ENCODE measurements at places on chromosomes 6 and 20.

DNA sequence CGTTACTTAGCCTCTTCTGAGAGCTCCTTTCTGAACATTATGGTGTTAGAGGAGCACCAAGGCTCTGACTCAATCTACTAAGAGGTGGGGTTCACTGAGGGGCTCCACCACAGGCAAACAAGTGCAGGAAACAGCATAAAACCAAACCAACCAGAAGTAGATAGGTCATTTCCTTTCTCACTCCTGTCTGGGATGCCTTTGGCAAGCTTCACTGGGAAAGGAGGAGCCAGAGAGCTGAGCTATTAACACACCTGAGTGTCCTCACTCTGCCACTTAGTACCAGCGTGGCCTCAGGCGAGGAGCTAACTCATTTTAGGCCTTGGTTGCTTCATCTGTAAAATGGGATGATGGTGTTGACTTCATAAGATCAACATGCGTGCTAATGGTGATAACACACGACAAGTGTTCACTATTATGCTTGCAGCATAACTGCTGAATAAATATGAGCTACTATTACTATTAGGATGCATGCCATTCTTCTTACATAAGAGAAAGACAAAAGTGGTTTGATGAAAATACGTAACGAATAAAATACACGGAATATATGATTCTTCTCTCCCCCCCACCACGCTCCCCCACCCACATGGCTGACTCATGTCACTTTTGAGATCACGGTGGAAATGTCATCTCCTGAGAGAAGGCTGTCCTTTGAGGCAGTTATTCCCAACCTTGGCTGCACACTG lies 185.4 kb downstream of the BCAS1 start:
- DNase-seq = no peak

GRCh38 chr6:107578642-107579341 lies 88.9 kb downstream of the SOBP start:
- peak; percentile 38 for DNase-seq

- DNase-seq = no peak
These were observed 92.7 kb upstream of the ARMC2 start for GRCh38 chr6:108755257-108756240.

DNA sequence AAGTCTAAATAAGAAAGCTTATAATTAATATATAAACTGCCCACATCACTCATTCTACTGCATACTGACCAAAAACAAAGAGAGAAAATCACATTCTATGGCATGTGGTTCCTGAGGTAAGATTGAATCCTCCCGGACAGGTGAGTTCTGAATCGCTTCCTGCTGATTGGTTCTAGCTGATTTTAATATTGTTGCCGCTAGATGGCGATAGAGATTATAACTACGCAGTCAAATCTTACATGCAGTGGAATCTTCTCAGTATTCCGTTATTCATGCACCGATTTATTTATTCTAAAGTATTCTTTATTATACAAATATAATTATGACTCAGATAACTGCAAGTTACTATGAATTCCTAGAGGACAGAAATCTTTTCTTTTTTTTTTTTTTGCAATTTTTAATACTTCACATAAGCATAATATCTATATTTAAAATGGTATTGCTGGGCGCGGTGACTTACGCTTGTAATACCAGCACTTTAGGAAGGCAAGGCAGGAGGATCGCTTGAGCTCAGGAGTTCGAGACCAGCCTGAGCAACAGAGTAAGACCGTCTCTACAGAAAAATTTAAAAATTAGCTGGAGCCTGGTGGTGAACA lies 24.2 kb upstream of the TMX4 start:
- DNase-seq = peak; percentile 69

GRCh38 chr6:144364208-144364720 lies 79.1 kb downstream of the UTRN start:
- DNase-seq = no peak

- DNase-seq = no peak
These were observed 7.2 kb upstream of the PCIF1 start for GRCh38 chr20:45927071-45927878.

- DNase-seq = no peak
These were observed 2.0 kb downstream of the SEMG2 start for GRCh38 chr20:45223136-45223535.

DNA sequence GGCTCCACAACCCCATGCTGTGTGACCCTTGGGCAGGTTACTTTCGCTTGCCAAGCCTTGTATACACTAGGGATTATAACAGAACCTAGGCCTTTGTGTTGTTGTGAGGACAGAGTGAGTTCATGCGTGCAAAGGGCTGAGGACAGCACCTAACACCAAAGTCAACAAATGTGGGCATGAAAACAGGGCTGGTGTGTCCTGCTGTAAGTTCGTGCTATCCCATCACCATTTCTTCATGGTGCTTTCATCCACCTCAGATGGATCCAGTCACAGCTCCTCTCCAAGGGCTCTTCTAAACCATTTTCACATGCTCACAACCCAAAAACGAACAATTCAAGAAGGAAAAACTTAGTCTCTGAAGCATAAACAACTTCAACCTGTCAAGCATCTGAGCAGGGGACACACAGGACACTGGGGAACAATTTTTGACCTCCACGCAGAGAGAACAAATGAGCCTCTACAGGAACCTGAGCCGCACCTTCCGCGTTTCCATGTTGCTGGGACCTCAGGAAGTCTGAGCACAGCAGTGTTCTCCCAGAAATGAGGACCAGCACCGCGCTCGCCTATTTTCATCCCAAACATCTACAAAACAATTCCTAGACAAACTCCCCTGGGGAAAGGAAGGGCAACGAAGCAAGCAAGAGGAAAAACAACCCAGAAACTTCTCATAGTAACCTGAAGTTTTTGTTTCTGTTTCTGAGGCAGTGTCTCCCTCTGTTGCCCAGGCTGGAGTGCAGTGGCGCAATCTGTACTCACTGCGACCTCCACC lies 3.1 kb downstream of the LRP11 start:
- no peak for DNase-seq

- no peak for DNase-seq
These were observed 74.1 kb upstream of the SLC4A11 start for GRCh38 chr20:3312940-3313682.

DNA sequence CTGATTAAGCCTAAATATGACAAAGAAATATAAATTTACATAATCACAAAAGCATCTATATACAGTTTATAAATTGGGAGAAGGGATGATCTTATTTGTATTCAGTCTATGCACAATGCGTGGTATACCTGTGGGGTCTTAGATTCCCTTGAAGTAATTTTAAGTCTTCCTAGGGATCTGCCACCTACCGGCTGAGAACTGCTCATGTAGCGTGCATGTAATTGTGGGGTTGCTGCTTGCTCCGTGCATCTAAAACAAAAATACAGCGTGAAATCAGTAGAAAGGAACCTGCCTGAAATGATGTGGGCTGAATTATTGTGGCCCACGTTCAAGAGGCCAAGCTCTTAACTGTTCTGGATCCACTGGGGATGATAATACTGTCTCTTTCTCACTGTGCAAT lies 187.3 kb downstream of the MBOAT1 start:
- no peak for DNase-seq

GRCh38 chr6:36120979-36121786 lies 9.1 kb upstream of the MAPK13 start:
- DNase-seq = no peak

- no peak for DNase-seq
These were observed 139.3 kb downstream of the UNC5CL start for GRCh38 chr6:40899684-40900155.

DNA sequence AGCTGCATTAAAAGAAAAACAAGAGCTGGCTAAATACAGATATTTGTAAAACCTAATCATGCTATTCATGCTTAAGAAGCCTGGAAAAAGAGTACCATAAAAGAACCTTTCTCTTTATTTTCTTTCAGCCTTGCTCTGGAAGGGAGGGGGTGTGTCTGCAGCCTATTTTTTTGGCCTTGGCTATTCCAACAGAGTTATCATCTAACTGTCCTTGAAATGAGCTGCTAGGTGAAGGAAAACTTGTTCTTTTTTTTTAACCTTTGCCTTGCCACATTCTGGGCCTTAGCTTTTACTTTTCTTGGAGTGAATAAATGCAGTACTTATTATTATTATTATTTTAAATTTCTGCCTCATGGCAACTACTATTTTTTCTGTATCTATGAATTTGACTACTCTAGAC lies 224.9 kb upstream of the SYNCRIP start:
- peak; percentile 25 for DNase-seq

DNA sequence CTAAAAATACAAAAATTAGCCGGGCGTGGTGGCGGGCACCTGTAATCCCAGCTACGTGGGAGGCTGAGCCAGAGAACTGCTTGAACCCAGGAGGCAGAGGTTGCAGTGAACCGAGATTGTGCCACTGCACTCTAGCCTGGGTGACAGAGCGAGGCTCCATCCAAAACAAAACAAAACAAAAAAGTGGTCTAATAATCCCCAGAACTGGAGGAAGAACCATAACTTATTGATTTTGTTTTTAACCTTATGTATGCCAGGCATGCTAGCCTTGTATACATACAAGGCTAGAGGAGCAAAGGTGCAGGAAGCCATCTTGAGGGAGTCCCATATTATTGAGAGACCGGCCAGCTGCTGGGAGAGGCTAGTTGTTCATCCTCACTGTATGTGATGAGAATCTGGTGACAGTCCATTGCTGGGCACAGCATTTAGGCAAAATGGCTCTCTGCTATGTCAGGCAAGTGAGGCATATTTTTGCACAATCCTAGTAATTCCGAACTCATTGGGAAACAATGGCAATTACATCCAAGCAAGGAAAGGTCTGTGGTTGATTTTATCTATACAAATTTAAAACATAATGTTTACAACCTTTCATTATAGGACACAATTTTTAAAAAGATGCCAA lies 18.0 kb downstream of the HFE start:
- no peak for DNase-seq

DNA sequence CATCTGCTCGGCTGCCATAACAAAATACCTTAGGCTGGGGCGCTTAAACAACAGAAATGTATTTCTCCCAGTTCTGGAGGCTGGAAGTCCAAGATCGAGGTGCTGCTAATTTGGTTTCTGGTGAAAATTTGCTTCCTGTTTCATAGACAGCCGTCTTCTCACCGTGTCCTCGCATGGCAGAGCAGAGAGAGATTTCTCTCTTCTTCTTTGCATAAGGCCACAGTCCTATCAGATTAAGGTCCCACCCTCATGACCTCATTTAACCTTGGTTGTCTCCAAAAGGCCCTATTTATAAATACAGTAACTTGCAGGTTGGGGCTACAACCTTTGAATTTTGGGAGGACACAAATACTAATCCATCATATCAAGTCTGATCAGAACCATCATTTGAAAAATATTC lies 544.3 kb downstream of the KIF16B start:
- no peak for DNase-seq

- no peak for DNase-seq
These were observed 128.0 kb downstream of the INSM1 start for GRCh38 chr20:20495729-20496503.

GRCh38 chr20:4465855-4466545 lies 255.7 kb upstream of the PRND start:
- no peak for DNase-seq

DNA sequence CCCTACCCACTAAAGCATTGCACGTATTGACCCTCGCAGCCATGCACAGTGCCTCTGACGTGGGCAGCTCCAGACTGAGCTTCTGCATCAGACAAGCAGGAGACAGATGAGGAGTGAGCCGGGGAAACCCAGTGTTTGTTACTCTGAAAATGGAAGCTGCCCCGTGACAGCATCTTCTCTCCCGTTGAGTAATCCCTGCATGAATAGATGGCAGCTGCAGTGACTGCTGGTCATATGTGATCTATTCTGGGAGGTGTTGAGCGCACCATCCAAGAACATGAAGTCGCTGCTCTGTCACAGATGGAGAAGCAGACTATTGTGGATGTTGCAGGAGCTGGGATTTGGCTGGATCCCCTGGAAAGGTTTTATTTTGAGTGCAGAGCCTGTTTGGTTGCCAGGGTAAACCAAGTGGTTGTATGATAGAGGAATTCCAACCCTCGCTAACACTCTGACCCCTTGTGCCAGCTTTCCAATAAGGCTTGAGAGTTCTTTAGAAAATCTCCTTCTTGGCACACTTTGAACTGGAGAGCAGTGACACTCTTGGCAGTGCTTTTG lies 242.2 kb downstream of the NRN1 start:
- no peak for DNase-seq

GRCh38 chr6:129645106-129645829 lies 64.7 kb downstream of the ARHGAP18 start:
- no peak for DNase-seq

- no peak for DNase-seq
These were observed 255.6 kb upstream of the ZFP64 start for GRCh38 chr20:52447225-52447551.

- DNase-seq = no peak
These were observed 74.1 kb downstream of the TRMT11 start for GRCh38 chr6:126060400-126060799.

GRCh38 chr20:63552481-63553249 lies 1.3 kb upstream of the FNDC11 start:
- DNase-seq = peak; percentile 42

- no peak for DNase-seq
These were observed 140.0 kb upstream of the NUP153 start for GRCh38 chr6:17846762-17847161.

DNA sequence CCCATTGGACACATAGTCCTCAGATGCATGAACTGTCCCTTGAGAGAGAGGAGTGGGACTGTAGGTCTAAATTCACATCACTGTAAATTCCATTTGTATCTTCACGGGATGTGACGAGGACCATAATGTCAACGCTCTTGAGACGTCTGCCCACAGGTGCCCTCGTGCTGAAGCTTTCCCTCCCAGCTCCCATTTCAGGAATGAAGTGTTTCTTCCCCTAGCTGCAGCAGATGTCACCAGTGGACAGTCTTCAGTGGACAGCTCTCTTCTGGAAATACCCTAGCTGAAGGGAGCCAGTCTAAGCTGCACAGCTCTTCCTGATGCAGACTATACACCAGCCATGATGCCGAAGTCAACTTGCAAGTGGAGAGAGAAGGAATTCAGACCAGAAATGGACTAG lies 217.4 kb upstream of the ECI2 start:
- no peak for DNase-seq

DNA sequence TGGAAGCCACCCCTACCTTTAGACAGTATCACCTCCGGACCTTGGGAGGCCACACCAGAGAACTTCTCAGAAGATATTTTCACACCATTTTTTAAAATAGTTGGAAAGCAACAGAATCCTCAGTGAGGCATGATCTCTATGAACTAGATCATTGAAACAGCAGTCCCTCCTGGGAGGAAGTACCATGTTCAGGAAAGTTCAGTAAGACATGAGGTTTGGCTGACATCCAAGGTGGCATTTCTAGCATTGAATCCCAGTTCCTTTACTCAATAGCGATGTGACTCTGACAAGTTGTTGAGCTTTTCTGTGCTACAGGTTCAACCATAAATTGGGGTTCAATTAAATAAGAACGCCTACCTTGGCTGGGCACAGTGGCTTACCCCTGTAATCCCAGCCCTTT lies 169.0 kb downstream of the TBC1D7 start:
- DNase-seq = no peak

GRCh38 chr6:114906096-114906495 lies 563.3 kb upstream of the HS3ST5 start:
- no peak for DNase-seq

Data from HAP-1 (cell line).